ENCODE measurements at places on chromosomes 12 and 14.

DNA sequence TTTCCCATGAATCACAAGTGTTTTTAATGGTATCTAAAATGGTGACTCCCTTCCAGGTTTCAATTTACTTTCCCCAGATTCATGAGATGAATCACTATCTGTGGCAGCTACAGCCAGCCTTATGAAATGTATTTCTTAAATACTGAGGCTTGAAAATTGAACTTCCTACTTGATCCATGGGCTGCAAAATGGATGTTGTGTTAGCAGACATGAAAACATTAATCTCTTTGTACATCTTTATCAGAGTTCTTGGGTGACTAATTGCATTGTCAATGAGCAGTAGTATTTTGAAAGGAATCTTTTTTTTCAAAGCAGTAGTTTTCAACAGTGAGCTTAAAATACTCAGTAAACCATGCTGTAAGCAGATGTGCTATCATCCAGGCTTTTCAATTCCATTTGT lies 250.8 kb downstream of the SLC6A15 start:
- DNase-seq: no peak

DNA sequence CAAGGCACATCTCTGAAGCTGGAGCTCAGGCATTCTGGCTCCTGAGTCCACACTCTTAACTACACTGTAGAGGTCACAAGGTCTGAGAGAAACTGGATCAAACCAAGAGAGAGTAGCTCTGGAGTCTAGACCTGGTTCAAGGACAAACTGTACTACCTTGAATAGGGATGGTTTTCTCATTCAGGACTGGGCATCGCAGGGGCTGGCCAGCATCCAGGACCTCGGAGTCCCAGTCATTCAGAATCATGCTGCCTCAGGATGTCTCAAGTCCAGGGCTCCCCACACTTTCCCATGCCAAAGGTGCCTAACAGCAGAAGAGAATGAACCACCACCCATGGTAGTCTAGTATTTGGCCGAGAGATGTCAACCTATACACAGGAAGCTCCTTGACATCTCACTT lies 13.1 kb upstream of the PLEKHD1 start:
- DNase-seq: no peak

DNA sequence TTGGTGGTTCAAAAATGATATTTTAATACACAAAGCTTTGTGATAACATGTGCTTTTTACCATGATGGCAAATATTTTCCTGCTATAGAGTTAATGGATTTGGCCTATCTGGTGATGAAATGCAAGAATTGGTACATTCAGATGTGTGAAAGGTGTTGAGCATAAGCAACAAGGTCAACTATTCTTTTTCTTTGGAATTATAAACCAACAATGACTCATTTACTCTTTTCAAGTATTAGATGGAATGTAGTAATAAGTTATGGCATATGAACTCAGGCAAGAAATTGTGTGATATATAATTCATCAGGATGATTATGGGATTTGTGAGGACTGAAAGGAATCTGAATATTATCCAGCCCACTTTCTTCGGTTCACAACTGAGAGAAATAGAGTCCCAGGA lies 471.4 kb downstream of the ETNK1 start:
- no peak for DNase-seq

DNA sequence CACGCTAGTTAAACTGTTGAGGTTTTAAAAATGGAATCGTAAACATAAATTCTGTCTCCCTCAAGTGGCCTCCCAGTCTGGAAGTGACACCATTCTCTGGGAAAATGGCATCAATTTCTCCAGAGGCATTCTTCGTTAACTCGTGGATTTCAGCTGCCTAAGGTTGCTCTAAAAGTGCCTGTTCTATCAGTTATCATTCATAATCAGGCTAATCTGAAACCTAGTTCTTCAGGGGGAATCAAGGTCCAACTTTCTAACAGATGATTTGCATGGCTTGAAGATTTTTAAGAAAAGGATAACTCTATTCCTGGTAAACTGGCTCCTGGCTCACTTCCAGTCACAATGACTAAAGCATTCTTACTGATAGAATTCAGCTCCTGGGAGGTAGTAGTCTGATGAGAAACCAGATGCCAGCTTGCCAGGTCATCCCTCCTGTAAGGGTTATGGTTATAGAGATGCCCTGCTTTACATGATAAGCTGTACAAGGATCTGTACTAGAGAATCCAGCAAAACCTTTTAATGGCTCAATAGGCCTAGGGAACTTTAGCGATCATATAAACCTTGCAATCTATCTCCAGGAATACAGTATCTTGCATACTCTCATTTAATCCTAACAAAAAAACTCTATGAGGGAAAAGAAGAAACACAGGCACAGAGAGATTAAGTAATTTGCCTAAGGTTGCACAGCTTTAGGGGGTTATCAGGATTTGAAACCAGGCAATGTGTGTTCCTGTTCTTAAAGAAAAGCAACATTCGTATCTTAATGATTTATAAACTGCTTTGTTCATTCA lies 1.5 kb downstream of the L3HYPDH start:
- no peak for DNase-seq

DNA sequence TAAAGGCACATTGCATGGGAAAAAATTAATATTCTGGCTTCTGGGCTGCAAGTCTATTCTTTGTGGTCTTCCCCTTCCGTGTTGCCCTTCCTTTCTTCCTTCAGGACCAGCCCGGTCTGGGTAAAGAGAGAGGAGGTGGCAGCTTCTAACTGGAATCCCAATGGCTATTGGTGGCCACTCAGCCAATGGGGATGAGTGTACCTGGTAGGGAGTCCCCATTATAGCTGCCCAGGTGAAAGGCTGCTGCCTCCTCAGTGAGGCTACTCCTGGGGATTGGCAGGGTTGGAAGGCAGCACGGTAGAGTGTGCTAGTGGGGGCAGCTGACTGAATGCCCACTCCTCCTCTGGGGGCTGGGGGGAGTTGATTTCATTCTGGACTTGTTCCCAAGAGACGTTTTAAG lies 112.6 kb downstream of the RBM19 start:
- no peak for DNase-seq

DNA sequence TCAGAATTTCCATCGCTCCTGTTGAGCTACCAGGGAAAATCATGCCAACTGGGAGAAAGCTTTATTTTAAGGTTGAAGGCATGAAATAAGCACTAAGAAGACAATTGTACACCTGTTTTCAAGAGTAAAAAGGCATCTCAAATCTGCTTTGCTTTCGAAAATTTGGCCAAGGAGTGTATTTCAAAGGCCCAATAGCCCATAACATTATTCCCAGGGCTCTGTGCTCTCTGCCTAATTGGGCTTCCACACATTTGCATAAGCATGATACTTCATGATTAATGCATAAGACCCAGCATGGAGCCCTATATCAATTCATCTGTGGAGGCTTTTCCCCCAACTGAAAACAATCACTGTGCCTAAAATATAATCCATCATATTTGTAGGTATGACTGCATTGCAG lies 258.5 kb downstream of the NOVA1 start:
- no peak for DNase-seq

DNA sequence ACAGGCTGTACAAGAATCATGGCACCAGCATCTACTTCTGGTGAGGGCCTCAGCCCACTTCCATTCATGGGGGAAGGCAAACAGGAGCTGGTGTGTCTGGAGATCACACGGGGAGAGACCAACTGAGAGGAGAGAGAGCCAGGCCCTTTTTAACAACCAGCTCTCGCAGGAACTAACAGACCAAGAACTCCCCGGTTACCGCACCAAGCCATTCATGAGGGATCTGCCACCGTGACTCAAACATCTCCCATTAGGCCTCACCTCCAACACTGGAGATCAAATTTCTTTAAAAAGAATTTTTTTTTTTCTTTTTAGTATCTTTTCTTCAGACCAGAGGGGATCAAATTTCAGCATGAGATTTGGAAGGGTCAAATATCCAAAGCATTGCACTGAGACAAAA lies 16.7 kb upstream of the AQP2 start:
- DNase-seq: no peak

GRCh38 chr14:85538636-85539035 lies 8.7 kb downstream of the FLRT2 start:
- DNase-seq: no peak

- no peak for DNase-seq
These were observed 159.0 kb upstream of the ARID2 start for GRCh38 chr12:45570501-45570900.

- no peak for DNase-seq
These were observed 3.5 kb downstream of the RDH12 start for GRCh38 chr14:67705211-67705610.

GRCh38 chr12:81089412-81089811 lies 11.5 kb downstream of the ACSS3 start:
- no peak for DNase-seq

DNA sequence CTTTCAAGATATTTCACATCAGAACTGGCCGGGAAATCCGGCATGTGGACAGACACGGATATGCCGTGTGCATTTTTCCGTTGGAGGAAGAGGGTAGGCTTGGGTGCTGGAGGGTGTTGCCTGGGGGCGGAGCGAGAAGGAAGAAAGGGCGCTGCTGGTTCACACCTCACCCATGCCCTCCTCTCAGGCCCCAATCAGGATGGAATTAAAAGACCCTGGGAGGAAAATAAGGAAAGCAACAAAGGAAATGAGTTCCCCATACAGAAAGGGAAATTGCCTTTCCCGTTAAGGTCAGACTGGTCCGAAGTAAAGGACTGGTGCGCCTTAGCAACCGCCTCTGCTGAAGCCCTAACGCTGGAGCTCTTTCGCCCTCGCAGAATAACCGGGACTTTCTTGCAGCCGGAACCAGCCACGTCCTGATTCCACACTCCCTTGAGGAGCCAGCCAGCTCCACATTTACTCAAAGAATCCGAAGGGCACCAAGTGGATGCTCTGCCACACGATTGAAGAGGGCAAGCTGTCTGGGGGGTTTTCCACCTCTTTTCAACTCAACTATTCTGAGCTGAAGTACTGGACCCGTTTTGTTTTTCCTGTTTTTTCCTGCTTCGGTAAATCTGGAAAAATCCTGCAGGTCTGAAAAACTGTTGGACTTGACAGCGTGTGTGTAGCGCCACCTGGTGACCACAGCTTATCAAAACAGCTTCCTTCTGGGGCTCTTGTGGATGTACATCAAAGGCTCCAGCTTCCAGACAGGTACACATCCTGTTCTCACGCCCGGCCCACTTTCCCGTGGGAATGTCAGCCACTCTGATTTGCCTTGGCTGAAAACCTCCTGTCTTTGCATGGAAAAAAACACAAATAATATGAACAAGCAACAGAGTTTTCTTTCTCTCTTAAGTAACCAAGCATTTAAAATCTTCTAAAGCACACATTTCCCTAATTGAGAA lies 37.6 kb upstream of the BCL2L14 start:
- DNase-seq: peak; percentile 78

- no peak for DNase-seq
These were observed 244.4 kb downstream of the ZFP36L1 start for GRCh38 chr14:68548194-68549076.

DNA sequence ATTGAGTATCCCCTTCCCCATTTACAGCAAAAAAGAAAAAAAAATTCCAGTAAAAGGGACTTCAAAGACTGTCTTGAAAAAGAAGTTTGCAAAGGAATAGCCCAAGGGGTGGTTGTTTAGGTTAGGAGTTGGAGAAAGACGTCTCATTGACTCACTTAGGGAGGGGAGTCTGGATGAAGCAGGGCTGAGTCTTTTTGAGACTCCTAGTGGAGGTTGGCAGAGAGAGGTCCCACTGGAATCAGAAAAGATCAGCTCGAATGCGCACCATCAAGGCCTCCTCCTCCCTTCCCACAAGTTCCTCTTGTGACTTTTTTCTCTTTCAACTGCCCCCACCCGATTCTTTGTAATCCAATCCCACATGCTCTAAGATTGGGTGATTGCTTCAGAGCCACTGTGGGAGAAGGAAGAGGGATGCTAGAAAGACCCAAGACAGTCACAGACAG lies 1.9 kb downstream of the ARHGEF40 start:
- DNase-seq: no peak

GRCh38 chr12:4643747-4644146 lies 5.1 kb downstream of the AKAP3 start:
- DNase-seq: no peak

- DNase-seq: no peak
These were observed 38.8 kb upstream of the DACT1 start for GRCh38 chr14:58598804-58599525.

- no peak for DNase-seq
These were observed 374.4 kb downstream of the ZFP36L1 start for GRCh38 chr14:68418174-68419118.

DNA sequence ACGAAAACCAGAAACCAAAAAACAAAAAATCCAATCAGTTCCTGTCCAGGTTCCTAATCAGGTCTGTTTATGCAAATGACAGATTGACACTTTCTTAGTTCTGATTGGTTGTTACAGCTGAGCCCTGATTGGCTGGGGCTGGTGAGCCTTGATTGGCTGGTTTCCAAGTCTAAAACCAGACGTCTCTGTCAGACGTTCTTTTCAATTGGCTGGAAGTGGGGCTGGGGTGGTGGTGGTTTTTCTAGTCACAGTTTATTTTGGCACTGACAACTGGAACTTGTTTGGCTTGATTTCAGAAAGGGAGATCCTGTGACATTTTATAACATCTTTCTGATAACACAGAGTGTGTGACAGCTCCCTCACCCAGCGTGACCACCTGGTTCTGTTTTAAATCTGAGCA lies 36.1 kb upstream of the PRICKLE1 start:
- DNase-seq: no peak

GRCh38 chr14:101955695-101956161 lies 8.6 kb upstream of the DYNC1H1 start:
- DNase-seq: no peak

DNA sequence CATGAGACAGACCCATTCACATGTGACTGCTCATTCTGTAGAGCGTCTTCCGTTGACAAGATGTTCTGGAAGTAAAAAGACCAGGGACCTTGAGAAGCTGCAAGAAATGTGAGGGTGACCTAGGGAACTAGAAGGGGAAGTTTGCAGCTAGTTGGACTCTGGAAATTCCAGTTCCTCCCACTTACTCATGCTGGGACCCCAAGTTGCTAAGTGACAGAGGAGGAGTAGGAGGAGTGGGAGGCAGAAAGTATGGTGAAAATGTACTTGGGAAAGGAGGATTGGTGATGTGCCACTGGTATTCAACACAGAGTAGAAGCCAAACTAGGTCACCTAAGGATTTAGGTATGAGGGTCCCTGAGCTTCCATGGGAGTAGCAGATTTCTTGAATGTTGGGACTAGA lies 132.4 kb downstream of the KCNA5 start:
- DNase-seq: no peak

GRCh38 chr12:127450826-127451225 lies 816.1 kb upstream of the TMEM132C start:
- DNase-seq: no peak

DNA sequence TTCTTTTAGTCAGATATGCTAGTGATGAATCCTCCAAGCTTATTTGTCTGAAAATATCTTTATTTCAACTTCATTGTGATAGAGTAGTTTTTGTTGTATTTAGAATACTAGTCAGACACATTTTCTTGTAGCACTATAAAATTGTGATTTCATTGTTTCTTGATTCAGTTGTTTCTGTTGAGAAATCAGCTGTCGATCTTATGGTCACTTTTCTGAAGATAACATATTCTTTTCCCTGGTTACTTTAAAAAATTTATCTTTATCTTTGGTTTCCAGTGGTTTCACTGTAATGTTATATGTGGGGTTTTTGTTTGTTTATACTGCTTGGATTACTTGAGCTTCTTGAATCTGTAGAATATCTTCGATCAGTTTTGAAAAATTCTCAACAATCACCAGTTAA lies 426.1 kb downstream of the SOX5 start:
- DNase-seq: no peak

- DNase-seq: no peak
These were observed 325.5 kb downstream of the RAD51B start for GRCh38 chr14:68145036-68145435.

GRCh38 chr12:117091758-117092510 lies 7.3 kb downstream of the TESC start:
- DNase-seq: no peak

- no peak for DNase-seq
These were observed 6.4 kb downstream of the FOXA1 start for GRCh38 chr14:37588667-37588955.
